Activated CD4-positive, alpha-beta T cell treated with anti-CD3 and anti-CD28 coated beads, Interleukin-2, amount 10 ng/mL, durations not matched to agents 7 days and 5 days (primary cell): ENCODE measurements at places on chromosomes 2 and 18. TPM values are rescaled to one million over a fixed set of nuclear protein-coding genes. Genes with fewer than 3 reads are reported as not detected.

DNA sequence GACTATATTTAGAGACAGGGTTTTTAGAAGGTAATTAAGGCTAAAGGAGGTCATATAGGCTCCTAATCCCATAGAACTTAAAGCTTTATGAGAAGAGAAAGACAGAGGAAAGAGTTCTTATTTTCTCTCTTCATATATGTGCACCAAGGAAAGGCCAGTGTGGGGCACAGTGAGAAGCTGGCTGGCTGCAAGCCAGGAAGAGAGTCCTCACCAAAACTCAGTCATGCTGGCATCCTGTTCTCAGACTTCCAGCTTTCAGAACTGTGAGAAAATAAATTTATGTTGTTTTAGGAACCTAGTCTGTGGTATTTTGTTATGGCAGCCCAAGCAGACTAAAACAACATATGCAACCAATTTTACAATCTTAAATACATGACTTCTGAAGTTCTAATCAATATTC is 31.5 kb upstream of the ATIC start:
- H3K27ac ChIP-seq, result no peak overlapping the region
- no peak overlapping the region for H3K4me3 ChIP-seq
- no peaks in the 10 kb centered on the region for H3K4me1 ChIP-seq
- H3K27me3 ChIP-seq, result no peaks in the 10 kb centered on the region
- DNase-seq, result no peak
- H3K36me3 ChIP-seq, result no peaks in the 10 kb centered on the region

The PLB1 gene
- total RNA-seq, result 1.1 TPM

- no peak overlapping the region for H3K4me3 ChIP-seq
- no peaks in the 10 kb centered on the region for H3K4me1 ChIP-seq
- DNase-seq, result no peak
- no peaks in the 10 kb centered on the region for H3K36me3 ChIP-seq
- H3K27me3 ChIP-seq, result no peaks in the 10 kb centered on the region
- no peak overlapping the region for H3K27ac ChIP-seq
These were observed 342.4 kb upstream of the ETAA1 start for GRCh38 chr2:67054728-67055127.

- no peaks in the 10 kb centered on the region for H3K36me3 ChIP-seq
- DNase-seq, result no peak
- H3K4me1 ChIP-seq, result no peaks in the 10 kb centered on the region
- no peak overlapping the region for H3K27ac ChIP-seq
- H3K27me3 ChIP-seq, result no peaks in the 10 kb centered on the region
These were observed 1186.3 kb upstream of the CELF4 start for GRCh38 chr18:38751898-38752297.
